ENCODE measurements at places on chromosomes 11 and 22.
A peak's percentile ranks its signal among the peaks of the same experiment; 100 is the strongest.

DNA sequence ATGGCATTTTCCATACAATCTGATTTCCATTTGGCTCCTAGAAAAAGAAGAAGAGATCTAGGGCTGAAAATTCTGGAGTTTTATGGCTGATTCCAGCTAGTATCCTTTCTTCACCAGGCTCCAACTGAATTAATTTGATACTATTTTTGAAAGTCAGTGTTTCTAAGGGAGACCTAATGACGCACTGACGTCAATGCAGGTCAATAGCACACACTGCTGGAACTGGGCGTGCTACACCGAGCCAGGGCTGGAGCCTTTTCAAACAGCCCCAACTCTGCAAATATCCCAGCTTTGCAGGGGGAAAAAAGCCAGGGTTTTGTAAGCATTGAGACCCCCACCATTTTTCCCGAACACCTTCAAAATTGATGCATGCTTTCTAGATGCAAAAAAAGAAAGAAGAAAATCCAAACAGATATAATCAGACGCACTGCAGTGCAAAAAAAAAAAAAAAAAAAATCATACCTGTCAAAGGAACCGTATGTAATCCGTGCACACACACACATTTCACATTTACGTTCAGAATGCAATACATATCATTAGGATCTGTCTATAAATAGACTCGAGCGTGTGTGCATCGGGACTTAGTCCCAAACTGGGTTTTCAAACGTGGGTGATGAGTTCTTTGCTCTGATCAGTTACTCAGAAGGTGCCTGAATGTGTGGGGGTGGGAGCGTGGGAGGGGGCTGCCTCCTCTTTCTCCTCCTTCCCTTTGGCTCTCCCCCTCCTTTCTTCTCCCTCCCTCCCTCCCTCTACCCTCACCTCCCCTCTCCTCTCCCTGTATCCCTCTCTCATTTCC is 124.5 kb upstream of the HSD17B12 start:
- DNase-seq: no peak

- DNase-seq: no peak
Measured at GRCh38 chr11:74037309-74037708, 28.4 kb upstream of the UCP3 start.

DNA sequence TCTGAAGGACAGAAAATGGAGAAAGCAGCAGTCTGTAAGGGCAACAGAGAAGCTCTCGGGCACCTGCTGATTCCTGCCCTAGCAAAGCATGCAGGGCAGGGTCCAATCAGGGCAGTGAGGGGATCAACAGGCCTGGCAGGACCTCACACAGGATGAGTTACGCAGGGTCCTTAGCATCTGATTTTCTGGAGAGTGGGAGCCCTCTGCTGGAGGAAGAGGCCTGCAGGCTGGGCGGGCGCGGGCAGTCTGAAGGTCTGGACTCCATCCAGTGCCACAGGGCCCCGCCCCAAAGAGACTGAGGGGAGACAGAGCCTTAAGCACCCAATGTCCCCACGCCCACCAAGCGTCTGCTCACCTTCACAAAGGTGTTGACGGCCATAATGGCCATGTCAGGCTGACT is 28.9 kb downstream of the AP1B1 start:
- peak; percentile 55 for DNase-seq

- no peak for DNase-seq
Measured at GRCh38 chr11:126485986-126486635, 130.6 kb downstream of the ST3GAL4 start.

- DNase-seq: no peak
Measured at GRCh38 chr11:60902625-60903024, 3.8 kb downstream of the PRPF19 start.

DNA sequence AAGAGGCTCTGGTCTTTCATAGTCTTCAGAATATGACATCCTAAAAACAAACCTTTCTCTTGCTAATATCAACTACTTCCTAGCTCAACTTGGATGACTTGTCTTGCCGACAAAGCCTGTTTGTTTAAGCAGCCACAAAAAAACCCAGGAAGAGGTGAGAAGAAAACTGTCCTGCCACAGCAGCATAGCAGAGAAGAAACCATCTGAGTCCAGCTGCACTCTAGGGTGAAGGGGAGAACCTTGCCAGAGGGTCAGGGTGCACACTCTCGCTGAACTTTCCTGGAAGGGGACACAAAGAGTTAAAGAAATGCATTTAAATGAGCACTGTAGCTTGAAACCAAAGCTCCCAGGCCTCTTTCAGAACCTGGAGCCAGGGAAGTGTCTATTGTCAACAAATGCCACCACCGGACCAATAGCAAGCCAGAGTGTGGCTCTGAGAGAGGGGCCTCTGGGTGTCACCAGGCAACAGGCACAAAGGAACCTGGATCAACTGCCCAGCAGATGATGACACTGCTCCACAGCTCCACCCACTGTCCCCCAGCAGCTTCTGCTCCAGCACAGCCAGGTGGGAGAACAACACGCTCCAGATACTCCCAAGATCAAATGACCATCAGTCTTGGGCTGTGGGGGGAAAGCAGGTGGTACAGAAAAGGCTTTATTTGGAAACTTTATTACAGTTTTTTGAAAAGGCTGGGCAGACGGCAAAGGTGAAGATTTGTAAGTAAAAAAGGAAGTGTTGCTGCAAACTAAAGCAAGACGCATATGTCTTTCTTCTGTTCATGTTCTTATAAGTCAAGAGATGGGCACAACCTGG is 105.7 kb downstream of the RASSF10 start:
- peak; percentile 41 for DNase-seq

DNA sequence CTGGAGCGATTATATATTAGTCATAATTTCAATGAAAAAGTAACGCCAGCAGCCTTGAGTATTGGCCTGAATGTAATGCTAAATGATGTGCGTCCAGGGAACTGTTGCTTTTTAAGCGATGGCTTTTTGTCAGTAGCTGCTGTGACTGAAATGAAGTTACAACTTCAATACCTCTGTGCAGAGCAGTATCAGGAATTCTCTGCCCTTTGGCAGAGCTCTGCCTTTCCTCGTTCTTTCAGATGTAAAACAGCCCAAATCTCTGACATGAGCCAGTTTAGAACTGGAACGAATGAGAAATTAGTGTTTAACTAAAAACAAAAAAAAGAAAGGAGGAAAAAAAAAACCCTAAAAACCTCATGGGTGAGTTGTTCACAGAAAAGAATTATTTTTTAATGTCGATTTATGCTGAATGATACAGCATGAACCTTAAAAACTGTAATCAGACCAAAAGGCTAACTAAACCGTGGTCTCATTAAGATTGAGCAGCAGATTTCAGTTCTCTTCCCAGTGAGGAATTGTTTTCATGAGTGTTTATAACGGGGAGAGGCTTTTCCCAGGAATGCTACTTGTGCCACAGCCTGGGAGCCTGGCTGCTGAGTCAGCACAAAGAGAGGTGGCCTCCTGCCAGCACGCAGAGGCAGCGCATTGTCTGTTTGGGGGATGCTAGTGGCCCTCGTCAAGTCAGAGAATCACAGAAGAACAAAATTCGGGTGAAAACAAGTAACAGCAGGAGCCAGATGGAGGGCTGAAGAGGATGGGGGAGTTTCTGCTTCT is 146.2 kb upstream of the RASSF10 start:
- DNase-seq: peak; percentile 47

DNA sequence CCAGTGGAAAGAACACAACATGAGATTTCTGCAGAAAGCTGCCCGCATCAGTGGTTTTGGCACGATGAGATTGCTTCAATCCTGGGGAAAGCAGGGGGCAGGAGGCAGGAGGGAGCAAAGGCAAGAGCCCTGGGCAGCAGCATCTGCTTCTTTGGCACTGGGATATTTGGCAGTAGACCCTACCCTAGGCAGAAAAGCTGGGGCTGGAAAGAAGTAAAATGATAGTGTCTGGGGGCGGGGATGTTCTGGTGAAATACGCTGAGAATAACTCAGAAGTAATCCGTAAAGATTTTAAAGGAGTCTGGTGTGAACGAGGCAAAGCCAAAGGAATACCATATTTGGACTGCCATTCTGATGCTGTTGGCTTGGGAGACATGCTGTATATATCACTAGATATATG is 62.0 kb downstream of the FAM76B start:
- DNase-seq: no peak

Data from neural crest cell (in vitro differentiated cells).